Fibroblast of lung (primary cell): ENCODE measurements at places on chromosomes 3 and 15. TPM values are rescaled to one million over a fixed set of nuclear protein-coding genes. Genes with fewer than 3 reads are reported as not detected.

GRCh38 chr3:88595026-88595425 is 445.3 kb downstream of the C3orf38 start:
- peak; percentile 3 for DNase-seq

GRCh38 chr3:35751207-35751606 is 111.9 kb downstream of the ARPP21 start:
- no peak for DNase-seq

DNA sequence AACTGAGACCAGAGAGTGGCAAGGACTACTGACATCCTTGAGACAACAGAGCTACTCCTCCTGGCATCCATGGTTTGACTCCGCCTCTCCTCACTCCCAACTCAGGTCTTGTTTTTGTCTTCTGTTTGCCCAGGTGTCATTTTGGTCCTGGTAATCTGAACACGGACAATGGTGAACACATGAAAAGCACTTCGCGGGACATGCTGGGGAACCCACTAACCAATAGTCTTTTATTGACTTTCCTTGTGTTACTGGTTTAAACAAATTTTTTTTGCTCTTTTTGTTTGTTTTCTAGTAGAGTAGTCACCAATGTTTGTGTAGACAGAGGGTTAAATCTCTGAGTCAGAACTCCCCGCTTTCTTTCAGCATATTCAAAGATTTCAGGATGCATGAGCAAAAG is 38.4 kb downstream of the LARP6 start:
- no peak for DNase-seq

DNA sequence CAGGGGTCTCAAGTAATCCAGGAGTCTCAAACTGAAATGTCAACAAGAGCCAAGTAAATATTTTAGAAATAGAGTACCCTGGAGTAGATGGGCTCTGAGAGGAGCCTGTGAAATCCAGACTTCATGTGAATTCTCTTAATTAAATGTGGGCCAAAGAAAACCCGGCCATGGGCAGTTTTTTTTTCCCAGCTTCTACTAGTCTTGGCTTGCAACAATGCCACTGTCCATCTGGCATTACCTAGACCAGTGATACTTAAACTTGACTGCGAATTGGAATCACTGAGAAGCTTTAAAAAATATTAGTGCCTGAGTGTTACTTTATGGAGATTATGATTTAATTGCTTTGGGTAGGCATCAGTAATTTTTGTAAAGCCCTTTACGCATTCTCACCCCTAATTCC is 66.4 kb upstream of the GOLGA6B start:
- no peak for DNase-seq

DNA sequence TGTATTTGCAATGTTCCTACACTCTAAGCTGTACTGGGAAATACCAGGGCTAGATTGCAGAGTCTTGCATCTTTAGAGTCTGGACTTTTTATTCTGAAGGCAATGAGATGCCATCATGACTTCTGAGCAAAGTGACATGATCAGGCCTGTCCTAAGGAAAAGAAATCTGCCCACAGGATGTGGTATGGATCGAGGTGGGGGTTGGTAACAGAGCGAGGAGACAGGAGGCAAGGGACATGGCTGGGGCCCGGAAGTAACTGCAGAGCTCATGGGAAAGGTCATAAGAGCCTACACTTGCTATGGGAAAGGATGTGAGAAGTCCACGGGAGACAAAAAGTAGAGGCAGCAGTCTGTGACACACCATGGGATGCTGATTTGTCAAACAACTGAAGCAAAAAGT is 121.5 kb downstream of the OXNAD1 start:
- no peak for DNase-seq

DNA sequence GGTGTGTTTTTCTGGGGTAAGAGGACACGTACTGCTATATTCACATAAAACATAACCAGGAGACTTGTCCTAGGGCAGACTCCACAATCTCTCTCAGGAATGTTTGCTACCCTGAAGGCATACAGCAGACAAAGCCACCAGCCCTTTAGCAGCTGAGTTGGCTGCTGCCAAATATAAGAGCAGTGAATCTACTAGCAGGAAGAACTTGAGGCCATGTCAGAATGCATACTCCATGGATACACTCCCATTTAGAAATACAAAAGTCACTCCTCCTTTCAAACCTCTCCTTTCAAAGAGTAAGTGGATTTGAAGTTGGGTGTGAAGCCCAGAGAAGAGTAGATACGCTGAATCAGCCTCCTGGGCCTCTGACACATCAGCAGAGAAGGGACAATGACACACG is 94.1 kb downstream of the CADPS start:
- no peak for DNase-seq

- peak; percentile 49 for DNase-seq
Observed at GRCh38 chr3:136952292-136952691, 5.5 kb upstream of the IL20RB start.

- no peak for DNase-seq
Observed at GRCh38 chr3:49872801-49873281, 3.1 kb upstream of the CAMKV start.

- DNase-seq, result peak; percentile 68
Observed at GRCh38 chr15:59304034-59304795, 68.5 kb downstream of the MYO1E start.

GRCh38 chr3:62049033-62049432 is 324.3 kb downstream of the FEZF2 start:
- no peak for DNase-seq

DNA sequence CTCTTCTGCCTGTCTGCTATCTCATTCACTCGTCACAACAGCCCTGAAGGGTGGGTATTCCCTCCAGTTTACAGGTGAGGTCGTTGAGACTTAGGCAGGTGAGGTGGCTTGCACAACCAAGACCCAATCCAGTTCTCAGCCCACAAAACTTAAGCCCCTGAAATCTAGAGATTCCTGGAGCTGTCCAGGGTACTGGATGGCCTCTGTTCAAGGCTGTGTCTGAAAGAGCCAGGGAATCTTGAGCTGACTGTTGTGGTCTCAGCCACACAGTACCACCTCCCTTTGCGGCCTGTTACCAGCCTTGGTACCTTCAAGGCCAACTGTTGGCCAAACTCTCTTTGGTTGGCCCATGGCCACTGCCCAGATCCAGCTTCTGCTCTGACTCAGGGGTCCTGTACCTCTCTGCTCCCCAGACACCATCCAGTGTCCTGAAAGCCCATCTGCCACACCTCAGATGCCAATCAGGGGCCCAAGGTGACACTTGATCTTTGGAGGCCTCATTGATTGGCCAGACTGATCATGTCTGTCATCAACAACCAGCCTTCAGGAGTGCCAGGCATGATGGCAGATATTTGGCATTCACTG is 10.9 kb upstream of the FAM107A start:
- peak; percentile 54 for DNase-seq

GRCh38 chr3:182491577-182491976 is 301.7 kb upstream of the ATP11B start:
- no peak for DNase-seq

DNA sequence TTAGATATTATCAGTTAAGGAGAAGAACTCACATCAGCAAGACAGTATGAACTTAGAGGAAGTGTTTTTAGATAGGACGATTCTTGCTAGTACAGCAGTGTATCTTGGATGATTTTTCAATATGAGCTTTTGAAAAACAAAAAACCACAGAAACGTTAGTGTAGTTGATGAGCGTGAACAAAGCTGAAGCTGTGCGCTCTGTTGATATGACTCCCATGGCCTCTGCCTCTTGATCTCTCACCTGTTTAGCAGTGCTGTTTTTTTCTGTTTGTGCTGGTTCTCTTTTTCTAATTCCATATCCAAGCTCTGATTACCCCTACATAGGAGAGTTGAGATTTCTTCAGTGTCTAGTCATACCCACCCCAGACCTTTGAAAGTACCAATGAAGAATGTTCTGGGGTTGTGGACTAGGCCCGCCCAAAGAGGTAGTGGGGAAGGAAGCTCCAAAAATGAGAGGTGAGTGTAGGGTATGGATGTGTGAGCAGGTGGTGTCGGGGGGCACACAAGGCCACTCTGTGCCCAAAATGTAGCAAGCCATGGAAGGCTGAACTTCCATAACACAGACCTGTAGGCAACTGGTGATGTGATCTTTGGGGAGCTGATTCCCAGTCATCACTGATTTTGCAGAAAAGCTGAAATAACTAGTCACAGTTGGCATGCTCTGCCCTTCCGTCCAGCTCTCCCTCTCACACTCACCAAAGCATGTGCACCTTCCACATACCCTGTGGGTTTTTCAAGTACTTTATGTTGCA is 20.0 kb upstream of the CMTM7 start:
- DNase-seq, result no peak

DNA sequence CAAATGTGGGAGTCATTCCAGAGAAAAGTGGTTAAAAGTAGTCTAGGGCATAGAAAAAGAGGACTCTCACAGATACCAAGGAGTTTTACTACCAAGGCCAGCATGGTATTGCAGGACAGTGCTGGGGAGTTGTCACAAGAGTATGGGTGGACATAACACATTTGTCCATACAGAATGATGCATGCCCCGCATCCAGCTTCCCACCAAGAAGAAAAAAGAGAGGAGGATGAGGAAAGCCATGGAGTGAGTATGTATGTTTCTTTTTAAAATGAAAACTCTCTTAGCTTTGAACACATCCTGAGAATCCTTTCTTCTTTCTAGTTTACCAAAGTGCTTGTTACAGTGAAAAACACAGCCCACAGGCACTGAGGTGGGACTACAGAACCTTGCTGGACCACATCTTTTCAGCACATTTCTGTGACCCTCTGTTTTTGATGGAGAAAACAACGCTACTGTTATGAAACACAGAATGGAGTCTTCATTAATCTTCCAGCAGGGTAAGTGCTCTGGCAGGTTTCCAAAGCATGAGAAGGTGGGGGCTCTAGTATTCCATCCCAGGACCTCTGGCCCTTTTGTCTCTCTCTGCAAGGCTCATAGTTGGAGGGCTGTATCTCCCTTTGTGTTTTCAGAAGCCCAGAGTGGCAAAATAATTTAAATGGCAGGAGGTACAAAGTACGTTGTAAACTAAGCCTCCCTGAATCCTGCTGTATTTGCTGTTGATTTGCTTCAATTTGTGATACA is 12.7 kb downstream of the NR2E3 start:
- no peak for DNase-seq

DNA sequence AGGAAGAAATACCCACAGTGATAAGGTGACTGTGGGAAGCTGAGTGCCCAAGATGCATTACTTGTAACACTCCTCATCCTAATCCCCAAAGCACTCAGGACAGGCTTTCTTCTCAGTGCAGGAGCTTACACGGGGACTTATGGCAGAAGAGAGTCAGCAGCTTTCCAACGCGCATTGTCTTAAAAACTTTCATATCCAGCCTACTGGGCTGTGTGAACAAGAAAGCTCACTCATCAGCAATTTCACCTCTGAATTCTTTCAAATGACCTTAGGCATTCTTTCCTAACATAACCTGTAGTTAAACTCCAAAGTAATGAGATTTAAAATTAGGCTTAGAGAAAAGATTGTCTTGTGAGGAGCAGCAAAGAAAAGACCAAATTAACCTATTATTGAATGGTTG is 132.3 kb downstream of the KCNAB1 start:
- DNase-seq, result no peak

- DNase-seq, result no peak
Observed at GRCh38 chr15:67508407-67508806, 12.5 kb upstream of the C15orf61 start.

MKRN3 gene
- total RNA-seq, result under 0.01 and 0.77 TPM in 2 replicates

CLDN11 gene
- 107 and 131 TPM in 2 replicates for total RNA-seq

MPI gene
- total RNA-seq, result 33.1 and 50.7 TPM in 2 replicates

PPP1R14D gene
- not detected in 2 replicates for total RNA-seq

CFAP91 gene
- total RNA-seq, result 0.17 and 0.77 TPM in 2 replicates

SLC22A13 gene
- total RNA-seq, result 0.26 and 0.33 TPM in 2 replicates

LHFPL4 gene
- total RNA-seq, result under 0.01 and 0.17 TPM in 2 replicates

CMSS1 gene
- 6.7 and 6.9 TPM in 2 replicates for total RNA-seq

DISP2 gene
- total RNA-seq, result under 0.01 and 0.26 TPM in 2 replicates

ERICH6 gene
- under 0.01 TPM in 1 of 2 replicates, not detected in the other for total RNA-seq

A4GNT gene
- not detected in 2 replicates for total RNA-seq

LCTL gene
- total RNA-seq, result 0.26 and 0.66 TPM in 2 replicates

SMAD6 gene
- total RNA-seq, result 8.7 and 8.9 TPM in 2 replicates

RLBP1 gene
- total RNA-seq, result not detected in 2 replicates
